Effector CD4-positive, alpha-beta T cell (primary cell): ENCODE measurements at places on chromosomes 16 and 17.
A peak's percentile ranks its signal among the peaks of the same experiment; 100 is the strongest.

DNA sequence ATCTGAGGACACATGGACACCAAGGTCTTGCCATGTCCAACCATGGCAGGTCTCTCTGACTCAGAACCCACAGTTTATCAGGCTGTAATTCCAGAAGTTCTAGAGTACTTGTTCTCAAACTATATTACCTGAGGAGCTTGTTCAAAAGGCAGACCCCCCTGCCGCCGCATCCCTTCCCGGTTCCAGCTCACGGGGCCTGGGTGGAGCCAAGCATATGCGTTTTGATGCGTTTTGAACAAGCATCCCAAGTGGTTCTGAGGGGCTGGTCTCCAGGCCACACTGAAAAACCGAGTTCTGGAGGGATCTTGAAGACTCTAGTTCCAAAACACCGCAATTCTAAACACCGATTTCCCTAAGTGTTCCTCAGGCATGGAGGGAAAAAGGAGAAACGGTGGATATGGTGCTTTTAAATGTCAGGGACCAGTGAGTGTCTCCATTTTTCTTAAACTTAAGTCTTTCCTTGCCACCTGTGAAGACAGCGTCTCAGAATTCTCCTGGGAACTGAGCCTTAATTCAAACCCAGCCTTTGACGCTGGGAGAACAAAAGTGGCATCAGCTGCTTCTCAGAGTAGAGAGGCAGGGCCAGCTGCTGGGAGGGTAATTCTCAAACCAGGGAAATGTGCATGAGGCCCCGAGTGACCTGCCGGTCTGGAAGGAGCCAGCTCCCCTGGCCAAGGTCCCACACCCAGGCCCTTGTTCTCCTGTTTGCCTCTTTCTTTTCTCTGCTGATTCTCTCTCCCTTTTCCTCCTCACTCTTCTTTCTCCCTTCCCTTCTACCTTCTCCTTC, 84.4 kb upstream of the PLCG2 start:
- no peak for DNase-seq

GRCh38 chr17:50268026-50268425, 6.2 kb upstream of the TMEM92 start:
- no peak for DNase-seq

GRCh38 chr17:3658784-3659449, 9.5 kb downstream of the TAX1BP3 start:
- no peak for DNase-seq

- no peak for DNase-seq
Measured at GRCh38 chr16:64878940-64879339, 242.9 kb downstream of the CDH11 start.

DNA sequence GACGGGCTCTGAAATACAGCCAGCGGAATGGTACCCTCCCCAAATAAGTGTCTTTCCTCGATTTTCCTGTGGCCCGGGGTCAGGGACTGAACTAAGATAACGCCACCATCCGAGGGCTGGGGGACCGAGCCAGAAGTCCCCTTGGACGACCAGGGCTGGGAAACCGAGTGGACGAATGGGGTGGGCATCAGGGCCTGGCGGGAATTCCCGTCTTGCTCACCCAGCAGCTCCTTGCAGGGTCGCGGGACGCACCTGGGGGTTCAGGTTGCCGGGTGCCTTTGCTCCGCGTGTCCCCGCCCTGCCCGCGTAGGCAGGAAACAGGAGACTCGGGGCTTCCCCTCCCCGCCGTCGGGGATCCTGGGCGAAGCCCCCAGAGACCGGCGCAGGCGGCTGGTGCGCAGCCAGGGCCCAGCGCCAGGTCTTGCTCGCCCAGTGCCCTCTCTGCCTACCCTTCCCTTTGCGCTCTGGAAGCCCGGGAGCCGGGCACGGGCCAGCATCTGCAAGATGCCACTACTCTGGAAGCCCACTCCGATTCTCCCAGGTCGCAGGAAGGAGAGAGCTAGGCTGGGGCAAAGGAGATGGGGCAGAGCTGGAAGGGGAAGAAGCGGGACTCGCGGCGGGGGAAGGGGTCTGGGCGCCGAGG, 665 bp upstream of the GRIN2C start:
- no peak for DNase-seq

DNA sequence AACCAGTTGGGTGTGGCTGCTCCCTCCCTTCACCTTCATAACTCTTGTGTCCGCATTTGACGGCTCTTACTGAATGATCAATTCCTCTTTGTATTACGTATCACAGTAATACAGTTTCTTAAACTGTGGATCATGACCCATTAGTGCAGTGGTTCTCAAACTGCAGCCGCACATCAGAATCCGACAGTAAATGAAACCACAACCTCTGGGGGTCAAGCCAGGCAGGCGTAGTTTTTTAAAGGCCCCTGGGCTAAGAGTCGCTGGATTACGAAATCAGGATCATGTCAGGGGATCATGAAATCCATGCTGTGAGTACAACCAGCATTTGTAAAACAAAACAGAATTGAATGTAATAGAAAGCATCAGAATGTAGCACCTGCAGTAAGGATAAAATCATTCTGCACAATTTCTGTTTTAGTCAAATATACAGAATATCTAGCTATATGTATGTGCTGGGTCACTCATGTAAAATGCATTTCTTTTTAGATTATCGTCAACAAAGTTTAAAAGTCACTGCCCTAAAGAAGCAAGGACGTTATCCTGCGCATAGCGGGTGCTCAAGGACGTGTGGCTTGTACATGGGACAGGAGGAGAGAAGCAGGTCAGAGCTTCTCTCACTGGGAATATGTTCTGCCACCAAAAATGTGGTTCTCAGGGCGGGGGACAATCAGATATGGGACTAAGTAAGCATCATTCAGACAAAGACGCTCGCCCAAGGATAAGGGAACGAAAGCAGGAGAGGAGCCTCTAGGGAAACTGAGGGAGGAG, 113.1 kb downstream of the ZFHX3 start:
- DNase-seq, result no peak

DNA sequence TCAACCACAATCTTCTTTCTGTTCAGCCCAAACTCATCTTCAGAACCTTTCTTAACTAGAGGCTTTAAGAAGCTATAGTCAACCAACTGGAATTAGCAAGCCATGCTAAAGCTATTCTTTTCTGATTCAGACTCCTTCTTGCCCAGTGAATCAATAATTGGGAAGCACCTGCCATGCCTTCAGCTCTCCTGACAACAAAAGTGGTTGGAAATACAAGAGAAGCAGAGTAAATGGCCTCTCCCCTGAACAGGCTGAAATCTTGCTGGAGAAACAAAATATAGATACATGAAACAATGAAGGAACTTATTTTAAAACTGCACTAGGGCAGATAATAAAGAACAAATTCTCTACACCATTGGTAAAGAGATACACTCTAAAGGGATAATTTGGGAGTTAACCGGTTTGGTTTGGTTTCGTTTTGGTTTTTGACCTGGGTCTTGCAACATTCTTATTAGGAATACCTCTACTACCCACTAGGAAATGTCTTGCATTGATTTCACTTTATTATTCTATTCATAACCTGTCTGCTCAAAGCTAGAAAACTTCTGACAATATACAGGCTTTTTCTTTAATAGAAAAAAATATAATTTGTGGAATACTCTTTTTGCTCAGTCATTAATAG, 173.6 kb upstream of the DYNLRB2 start:
- DNase-seq, result no peak

DNA sequence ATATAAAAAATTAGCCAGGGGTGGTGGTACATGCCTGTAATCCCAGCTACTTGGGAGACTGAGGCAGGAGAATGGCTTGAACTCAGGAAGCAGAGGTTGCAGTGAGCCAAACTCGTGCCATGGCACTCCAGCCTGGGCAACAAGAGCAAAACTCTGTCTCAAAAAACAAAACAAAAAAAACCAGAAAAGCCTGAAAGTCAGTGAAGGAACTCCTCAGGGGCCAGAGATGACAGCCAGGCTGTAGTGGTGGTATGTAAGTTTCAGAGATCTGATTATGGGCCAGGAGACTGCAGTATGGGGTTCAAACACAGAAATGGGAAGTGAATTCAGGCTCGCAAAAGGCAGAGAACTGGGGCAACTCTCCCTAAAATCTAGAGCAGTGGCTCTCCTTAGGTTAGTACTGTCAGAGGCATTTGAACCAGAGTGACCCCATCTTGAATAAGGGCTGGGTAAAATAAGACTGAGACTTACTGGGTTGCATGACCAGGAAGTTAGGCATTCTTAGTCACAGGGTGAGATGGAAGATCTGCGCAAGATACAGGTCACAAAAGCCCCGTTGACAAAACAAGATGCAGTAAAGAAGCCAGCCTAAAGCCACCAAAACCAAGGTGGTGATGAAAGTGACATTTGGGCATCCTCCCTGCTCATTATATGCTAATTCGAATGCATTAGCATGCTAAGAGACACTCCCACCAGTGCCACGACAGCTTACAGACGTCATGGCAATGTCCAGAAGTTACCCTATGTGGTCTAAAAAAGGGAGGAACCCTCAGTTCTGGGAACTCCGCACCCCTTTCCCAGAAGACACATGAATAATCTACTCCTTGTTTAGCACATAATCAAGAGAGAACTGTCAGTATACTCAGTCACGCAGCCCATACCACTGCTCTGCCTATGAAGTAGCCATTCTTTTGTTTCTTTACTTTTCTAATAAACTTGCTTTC, 120.2 kb upstream of the XYLT1 start:
- DNase-seq, result peak; percentile 8

GRCh38 chr16:52441886-52442285, 105.1 kb downstream of the TOX3 start:
- DNase-seq, result no peak

DNA sequence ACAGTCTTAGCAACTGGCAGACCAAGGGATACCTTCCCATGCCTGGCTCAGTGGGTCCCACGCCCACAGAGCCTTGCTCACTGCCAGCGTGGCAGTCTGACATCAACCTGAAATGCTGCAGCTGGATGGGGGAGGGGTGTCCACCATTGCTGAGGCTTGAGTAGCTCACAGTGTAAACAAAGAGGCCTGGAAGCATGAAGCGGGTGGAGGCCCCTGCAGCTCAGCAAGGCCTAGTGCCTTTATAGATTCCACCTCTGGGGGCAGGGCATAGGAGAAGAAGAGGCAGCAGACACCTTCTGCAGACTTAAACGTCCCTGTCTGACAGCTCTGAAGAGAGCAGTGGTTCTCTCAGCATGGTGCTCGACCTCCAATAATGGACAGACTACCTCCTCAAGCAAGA, 263.2 kb downstream of the KIF2B start:
- no peak for DNase-seq

DNA sequence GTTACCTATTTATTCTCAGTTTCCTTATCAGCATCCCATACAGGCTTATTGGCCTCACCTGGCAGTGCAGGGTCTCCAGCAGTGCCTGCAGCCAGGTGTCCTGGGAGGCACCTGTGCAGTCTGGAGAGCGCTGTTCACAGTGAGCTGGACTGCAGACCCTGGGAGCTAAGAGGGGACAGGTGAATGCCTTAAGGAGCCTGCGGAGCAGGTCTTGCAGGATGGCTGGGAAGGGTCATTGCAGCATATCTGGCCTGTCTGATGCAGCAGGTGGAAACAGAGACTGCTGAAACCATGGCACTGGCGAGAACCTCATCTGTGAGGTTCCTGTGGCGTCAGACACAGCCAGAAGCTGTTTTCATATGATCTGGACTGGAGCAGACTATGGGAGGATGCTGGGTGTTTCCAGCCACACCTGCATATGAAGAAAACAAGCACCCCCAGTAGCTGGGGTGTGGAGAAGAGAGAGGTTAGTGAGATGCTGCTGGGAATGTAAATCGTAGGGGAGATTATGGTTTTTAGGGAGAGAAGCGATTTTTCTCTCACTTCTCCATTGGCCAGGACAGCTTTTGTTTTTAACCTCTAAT, 77.0 kb downstream of the NTN1 start:
- no peak for DNase-seq
